ENCODE measurements at places on chromosomes 4 and X. TPM values are rescaled to one million over a fixed set of nuclear protein-coding genes. Genes with fewer than 3 reads are reported as not detected.

- no peaks in the 10 kb centered on the region for H3K27me3 ChIP-seq
- no peak overlapping the region for H3K27ac ChIP-seq
- no peaks in the 10 kb centered on the region for H3K36me3 ChIP-seq
- DNase-seq = no peak
These were observed 10.8 kb upstream of the ACSL1 start for GRCh38 chr4:184836613-184837012.

GRCh38 chr4:146976145-146976544 lies 30.5 kb upstream of the TTC29 start:
- no peak overlapping the region for H3K4me3 ChIP-seq
- no peaks in the 10 kb centered on the region for H3K36me3 ChIP-seq
- H3K4me1 ChIP-seq = no peaks in the 10 kb centered on the region
- H3K27ac ChIP-seq = no peak overlapping the region
- no peaks in the 10 kb centered on the region for H3K27me3 ChIP-seq

The ADH4 gene
- not detected for total RNA-seq

DNA sequence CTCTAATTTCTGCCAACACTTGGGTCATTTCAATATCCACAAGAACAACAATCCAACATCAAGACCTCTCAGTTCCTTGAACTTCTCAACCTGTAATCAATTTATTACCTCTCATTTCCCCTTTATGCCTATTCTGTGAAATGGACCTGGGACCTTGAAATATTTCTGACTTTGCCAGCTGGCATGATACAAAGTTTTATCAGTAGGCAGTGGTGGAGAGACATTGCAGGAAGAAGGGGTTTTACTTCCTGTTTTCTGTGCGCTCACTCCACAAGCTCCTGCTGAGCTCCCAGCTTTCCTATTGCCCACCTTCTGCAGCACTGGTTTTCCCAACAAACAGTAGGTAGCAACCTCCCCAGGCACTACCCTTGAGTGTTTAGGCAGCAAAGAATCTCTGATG lies 3.5 kb upstream of the ARHGEF6 start:
- no peaks in the 10 kb centered on the region for H3K27me3 ChIP-seq
- no peak for DNase-seq
- H3K4me3 ChIP-seq = no peak overlapping the region
- no peaks in the 10 kb centered on the region for H3K4me1 ChIP-seq

DNA sequence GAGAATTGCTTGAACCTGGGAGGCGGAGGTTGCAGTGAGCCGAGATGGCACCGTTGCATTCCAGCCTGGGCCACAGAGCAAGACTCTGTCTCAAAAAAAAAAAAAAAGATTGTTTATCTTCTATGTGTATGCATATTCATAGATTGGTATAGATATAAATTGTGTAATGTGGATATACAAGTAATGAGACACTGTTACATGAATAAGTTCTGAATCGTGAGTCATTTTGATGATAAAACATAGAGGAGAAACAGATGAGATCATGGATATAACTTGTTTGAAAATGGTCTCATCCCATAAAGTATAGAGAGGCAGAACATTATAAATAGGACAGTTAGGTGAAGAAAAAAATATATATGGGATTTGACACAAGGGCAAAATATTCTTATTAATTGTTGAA lies 628.0 kb downstream of the IL1RAPL1 start:
- no peak overlapping the region for H3K4me3 ChIP-seq
- no peaks in the 10 kb centered on the region for H3K36me3 ChIP-seq
- no peak for DNase-seq
- no peaks in the 10 kb centered on the region for H3K27me3 ChIP-seq
- no peak overlapping the region for H3K27ac ChIP-seq

DNA sequence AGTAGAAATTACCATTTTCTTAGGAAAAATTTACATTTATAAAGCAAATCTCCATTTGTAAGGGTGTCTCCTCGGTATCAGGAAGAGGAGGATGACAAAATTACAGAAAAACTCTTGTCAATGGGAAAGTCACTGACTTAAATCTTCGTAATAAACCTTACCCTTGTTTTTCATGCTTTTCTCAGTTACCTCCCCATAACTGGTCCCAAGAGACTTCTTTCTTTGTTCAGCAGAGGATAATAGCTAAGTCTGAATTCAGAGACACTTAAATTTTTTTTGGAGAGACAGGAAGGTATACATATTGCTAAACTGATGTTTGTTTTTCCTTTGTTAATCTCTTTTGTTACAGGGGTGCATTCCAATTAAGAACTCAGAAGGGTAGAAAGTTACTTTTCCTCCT lies 125.5 kb upstream of the JADE1 start:
- H3K27ac ChIP-seq = no peak overlapping the region
- DNase-seq = no peak
- no peaks in the 10 kb centered on the region for H3K27me3 ChIP-seq

DNA sequence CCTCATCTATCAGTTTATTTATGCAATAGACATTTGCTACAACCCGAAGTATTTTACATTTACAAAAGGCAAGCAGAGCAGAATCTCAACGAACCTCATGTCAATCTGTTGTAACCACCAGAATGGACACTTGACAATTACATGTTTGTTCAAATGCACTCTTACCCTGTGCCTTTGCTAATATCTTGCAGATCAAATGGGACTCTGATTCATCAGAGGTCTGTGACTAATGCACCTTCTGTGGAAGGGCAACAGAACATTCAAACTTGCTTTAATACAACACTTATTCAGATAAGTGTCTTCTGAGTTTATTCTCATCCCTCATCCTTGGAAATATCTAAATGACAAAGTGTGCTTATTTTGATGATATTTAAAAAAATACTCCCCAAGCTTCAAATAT lies 644.7 kb upstream of the PCDH10 start:
- H3K27ac ChIP-seq = no peak overlapping the region
- H3K27me3 ChIP-seq = no peaks in the 10 kb centered on the region
- H3K36me3 ChIP-seq = no peaks in the 10 kb centered on the region
- no peak for DNase-seq

- H3K27me3 ChIP-seq = no peaks in the 10 kb centered on the region
- no peaks in the 10 kb centered on the region for H3K36me3 ChIP-seq
- no peak overlapping the region for H3K27ac ChIP-seq
- H3K4me1 ChIP-seq = no peaks in the 10 kb centered on the region
- DNase-seq = no peak
These were observed 100.7 kb downstream of the EFNB1 start for GRCh38 chrX:68929332-68930150.

The PNMA3 gene
- total RNA-seq = 0.80 TPM

DNA sequence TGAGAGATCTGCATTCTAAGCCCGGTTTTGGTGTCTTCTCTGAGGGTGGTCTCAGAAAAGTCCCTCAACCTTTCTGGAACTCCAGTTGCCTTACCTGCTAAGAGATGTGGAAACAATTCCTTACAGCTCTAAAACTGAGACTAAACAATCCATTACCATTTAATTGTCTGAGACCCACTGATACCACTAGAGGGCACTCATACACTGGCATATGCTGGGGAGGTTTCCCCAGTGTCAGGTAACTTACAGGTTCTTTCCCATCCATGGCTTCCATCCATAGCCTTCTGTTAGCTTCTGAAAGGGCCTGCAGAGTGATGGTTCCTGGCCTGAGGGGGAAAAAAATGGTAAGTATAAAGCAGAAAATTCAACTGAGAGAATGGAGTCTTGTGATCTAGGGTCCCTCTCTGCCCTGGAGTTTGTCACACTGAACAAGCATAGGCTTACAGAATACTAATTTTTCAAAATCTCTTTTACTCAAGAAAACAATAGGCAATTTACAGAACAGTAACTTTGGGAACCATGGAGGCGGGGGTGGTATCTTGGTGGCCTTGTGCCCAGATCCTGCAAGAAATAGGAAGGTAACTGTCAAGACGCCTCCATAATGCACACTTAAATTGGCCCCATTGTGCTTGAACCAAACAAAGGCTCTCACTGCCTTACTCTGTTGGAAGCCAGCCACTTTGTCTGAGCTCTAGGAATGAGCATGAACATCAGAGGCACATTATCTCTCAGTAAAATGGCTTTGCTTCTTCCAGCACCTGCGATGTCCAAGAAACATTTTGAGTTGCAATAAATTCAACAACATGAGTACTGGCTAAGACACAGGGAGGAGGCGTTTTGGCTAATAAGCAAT lies 236.1 kb downstream of the OPHN1 start:
- no peak for DNase-seq
- H3K27me3 ChIP-seq = no peaks in the 10 kb centered on the region
- no peaks in the 10 kb centered on the region for H3K36me3 ChIP-seq
- no peak overlapping the region for H3K4me3 ChIP-seq
- H3K4me1 ChIP-seq = no peaks in the 10 kb centered on the region
- H3K27ac ChIP-seq = no peak overlapping the region

The VMA21 gene
- total RNA-seq = 11.4 TPM

- DNase-seq = no peak
- no peaks in the 10 kb centered on the region for H3K27me3 ChIP-seq
- H3K4me3 ChIP-seq = no peak overlapping the region
- no peaks in the 10 kb centered on the region for H3K4me1 ChIP-seq
These were observed 43.3 kb upstream of the PDGFC start for GRCh38 chr4:157014621-157015591.

- no peaks in the 10 kb centered on the region for H3K27me3 ChIP-seq
- no peak for DNase-seq
- H3K4me1 ChIP-seq = no peaks in the 10 kb centered on the region
- no peak overlapping the region for H3K4me3 ChIP-seq
- no peaks in the 10 kb centered on the region for H3K36me3 ChIP-seq
These were observed 119.8 kb upstream of the TEX13D start for GRCh38 chrX:124212622-124213021.

The ATP11C gene
- total RNA-seq = 16.6 TPM

The RHOXF1 gene
- total RNA-seq = not detected

The SPOCK3 gene
- not detected for total RNA-seq

GRCh38 chr4:42197341-42197740 lies 44.9 kb upstream of the BEND4 start:
- no peaks in the 10 kb centered on the region for H3K36me3 ChIP-seq
- H3K27ac ChIP-seq = no peak overlapping the region
- DNase-seq = no peak
- H3K4me3 ChIP-seq = no peak overlapping the region

- H3K36me3 ChIP-seq = no peaks in the 10 kb centered on the region
- H3K4me3 ChIP-seq = no peak overlapping the region
- H3K27me3 ChIP-seq = no peaks in the 10 kb centered on the region
- no peak for DNase-seq
- no peaks in the 10 kb centered on the region for H3K4me1 ChIP-seq
- no peak overlapping the region for H3K27ac ChIP-seq
These were observed 848.5 kb downstream of the RAB28 start for GRCh38 chr4:12635629-12636028.

The IL21 gene
- not detected for total RNA-seq

- DNase-seq = no peak
- H3K4me3 ChIP-seq = no peak overlapping the region
- no peak overlapping the region for H3K27ac ChIP-seq
- no peaks in the 10 kb centered on the region for H3K4me1 ChIP-seq
- no peaks in the 10 kb centered on the region for H3K36me3 ChIP-seq
- no peaks in the 10 kb centered on the region for H3K27me3 ChIP-seq
These were observed 59.0 kb downstream of the REELD1 start for GRCh38 chr4:146273204-146273901.

DNA sequence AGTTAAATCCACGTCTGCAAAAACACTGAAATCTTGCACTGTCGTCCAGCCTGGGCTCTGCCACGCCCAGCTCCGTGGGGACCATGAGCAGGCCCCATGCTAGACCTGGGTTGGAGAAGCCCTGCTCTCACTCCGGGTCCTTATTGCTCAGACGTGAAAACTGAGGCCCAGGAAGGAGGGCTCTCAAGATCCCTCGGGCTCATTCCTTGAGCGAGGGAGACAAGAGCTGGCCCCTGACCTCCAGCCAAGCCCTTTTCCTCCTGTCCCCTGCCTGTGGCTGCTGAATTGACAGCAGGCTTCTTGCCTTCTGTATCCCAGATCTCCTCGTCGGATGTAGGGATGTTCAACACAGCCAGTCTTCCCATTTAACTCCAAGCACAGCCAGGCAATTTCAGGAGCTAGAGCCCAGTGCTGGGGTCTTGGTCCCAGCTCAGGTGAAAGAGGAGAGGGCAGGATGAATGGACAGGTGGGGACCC lies 109.5 kb downstream of the CPZ start:
- no peaks in the 10 kb centered on the region for H3K27me3 ChIP-seq
- H3K4me3 ChIP-seq = no peak overlapping the region
- H3K27ac ChIP-seq = no peak overlapping the region
- H3K36me3 ChIP-seq = no peaks in the 10 kb centered on the region
- H3K4me1 ChIP-seq = no peaks in the 10 kb centered on the region

The CRMP1 gene
- total RNA-seq = not detected

GRCh38 chr4:116878280-116878679 lies 207.1 kb downstream of the TRAM1L1 start:
- H3K4me1 ChIP-seq = no peaks in the 10 kb centered on the region
- no peak overlapping the region for H3K4me3 ChIP-seq
- no peaks in the 10 kb centered on the region for H3K27me3 ChIP-seq
- H3K27ac ChIP-seq = no peak overlapping the region
- no peaks in the 10 kb centered on the region for H3K36me3 ChIP-seq

DNA sequence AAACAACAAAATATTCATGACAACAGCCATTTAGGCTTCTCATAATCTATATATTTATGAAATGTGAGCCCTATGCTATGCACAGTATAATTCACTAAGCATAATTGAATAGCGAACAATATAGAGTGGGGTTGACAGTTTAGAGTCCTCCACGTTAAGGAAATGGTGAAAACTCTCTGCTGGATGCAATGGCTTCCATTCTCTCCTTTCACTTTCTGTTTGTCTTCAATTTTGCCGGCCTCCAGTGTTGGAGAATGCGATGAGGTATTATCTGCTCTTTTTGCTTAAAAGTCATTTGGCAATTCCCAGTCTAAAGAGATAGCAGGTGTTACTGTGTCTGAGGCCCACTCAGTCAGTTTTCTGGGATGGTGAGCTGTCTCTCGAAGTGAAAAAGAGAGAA lies 52.1 kb downstream of the NPY5R start:
- H3K4me3 ChIP-seq = no peak overlapping the region
- no peak for DNase-seq
- H3K27me3 ChIP-seq = no peaks in the 10 kb centered on the region

The CLDN2 gene
- 86.5 TPM for total RNA-seq

DNA sequence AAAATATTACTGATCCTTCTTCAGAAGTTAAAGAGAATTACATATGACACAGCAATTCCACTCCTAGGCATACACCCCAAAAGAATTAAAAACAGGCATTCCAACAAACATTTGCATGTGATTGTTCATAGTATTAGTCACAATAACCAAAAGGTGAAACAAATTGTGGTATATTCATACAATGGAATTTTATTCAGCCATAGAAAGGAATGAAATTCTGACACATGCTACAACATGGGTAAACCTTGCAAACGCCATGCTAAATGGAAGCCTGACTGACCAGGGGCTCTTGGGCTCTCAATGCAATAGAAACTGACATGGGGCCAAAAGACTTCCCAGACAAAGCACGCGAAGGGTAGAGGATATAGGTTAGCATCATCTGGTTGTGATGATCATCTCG lies 62.1 kb upstream of the S100G start:
- no peaks in the 10 kb centered on the region for H3K27me3 ChIP-seq
- H3K4me3 ChIP-seq = no peak overlapping the region
- no peaks in the 10 kb centered on the region for H3K4me1 ChIP-seq

The HOPX gene
- total RNA-seq = 5.8 TPM

DNA sequence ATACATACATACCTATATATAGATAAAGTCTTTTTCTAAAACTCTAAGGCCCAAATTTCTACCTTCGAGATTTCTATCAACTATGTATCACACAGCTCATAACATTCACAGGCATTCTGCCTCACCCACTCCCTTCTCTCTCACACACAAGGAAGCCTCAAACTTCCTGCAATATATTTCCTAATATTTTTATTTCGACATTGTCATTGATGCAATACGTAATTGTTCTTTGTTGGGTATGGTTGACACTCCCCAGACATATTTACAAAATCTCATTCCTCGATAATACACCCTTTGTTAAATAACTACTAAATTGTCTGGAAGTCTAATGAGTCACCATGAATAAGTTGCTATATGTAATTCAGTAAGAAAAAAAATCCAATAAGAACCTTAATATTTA lies 143.5 kb downstream of the HNRNPD start:
- no peak overlapping the region for H3K4me3 ChIP-seq
- H3K36me3 ChIP-seq = no peaks in the 10 kb centered on the region
- no peak for DNase-seq
- H3K27ac ChIP-seq = no peak overlapping the region
- H3K4me1 ChIP-seq = no peaks in the 10 kb centered on the region

All from Peyer's patch (tissue), 4 donors.